Right forelimb (tissue), 1 donor: ENCODE measurements at places on chromosomes 1 and 21.

DNA sequence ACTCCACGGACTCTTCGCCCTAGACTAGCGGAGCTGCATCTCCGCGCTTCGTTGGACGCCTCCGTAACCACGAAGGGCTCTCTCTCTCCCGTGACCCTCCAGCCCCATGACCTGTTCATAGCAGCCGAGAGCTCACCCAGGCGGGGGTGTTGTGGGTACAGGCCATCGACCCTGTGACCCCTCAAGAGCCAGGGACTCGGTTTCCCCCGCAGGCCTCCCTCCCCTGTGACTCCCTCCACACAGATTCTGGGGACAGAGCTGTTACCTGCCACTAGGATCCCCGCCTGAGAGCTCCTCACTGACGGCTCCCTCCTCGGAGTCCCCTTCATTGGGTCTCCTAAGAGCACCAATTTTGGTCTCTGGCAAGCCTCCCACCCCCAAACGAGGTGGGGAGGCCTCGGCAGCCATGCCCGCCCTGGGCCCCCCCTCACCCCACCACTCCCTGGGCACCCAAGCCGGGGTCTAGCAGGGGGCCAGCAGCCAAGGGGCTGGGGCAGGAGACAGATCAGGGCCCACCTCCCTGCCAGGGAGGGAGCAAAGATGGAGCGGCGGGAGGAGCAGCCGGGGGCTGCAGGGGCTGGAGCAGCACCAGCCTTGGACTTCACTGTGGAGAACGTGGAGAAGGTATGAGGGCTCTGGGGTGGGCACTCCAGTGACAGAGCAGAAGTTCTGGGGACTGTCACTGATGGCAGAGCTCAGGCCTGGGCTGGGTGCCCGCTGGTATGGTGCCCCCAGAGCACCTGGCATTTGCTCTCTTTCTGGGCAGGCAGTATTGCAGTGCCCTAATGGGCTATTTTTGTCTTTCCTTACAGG is 517 bp downstream of the IPO13 start:
- DNase-seq = no peak

DNA sequence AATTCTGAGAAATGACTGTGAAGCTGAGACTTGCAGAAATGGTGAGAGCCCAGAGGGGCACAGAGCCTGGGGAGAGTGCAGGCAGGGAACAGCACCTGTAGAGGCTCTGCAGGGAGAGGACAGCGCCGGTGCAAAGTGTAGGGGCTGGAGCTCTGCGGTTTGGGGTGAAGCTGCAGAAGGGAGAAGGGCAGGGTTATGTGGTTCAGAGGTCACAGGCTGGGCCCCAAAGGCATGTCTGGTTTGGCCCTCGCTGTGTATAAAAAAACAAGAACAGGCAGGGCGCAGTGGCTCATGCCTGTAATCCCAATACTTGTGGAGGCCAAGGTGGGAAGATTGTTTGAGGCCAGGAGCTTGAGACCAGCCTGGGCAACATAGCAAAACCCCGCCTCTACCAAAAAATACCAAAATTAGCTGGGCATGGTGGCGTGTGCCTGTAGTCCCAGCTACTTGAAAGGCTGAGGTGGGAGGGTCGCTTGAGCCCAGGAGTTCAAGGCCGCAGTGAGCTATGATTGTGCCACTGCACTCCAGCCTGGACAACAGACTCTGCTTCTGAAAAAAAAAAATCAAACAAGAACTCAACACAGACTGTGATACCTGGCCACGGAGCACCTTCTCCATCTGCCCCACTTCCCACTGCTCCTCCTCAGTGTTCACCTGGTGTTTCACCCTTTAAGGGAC is 29.1 kb downstream of the SERINC2 start:
- DNase-seq = no peak

DNA sequence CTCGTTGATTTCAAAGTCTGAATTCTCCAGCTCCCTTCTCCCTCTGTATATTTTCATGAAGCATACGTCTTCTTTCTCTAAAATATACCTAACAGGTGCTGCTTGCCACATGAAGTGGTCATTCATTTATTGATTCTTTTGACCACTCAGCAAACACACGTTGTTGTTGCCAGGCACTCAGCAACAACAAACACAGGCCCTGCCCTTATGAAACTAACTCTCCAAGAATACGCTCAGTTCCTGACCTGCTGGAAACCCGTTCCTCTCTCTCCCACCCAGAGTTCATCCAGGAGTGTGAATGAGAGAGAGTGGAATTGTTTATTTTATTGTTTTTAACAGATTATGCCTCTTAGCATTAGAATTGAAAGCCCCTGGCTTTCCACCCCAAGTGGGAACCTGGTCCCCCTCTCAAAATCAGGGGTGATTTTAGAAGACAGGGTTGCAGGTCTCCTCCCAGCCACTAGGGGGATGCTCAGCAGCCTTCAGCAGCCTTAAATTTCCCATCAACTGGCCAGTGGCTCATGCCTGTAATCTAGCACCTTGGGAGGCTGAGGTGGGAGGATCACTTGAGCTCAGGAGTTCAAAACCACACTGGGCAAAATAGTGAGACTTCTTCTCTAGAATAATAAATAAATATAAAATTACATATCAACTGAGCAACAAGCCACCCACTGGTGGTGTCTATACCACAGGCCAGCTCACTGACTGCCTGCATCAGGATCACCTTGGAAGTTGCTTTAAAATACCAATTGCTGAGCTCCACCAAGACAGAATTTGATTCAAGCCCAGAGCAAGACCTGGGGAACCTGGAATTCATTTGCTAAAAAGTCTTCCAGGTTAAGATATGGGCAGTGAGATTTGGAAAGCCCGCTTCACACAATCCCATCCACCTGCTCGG is 181.0 kb upstream of the KLHDC7A start:
- DNase-seq = no peak

DNA sequence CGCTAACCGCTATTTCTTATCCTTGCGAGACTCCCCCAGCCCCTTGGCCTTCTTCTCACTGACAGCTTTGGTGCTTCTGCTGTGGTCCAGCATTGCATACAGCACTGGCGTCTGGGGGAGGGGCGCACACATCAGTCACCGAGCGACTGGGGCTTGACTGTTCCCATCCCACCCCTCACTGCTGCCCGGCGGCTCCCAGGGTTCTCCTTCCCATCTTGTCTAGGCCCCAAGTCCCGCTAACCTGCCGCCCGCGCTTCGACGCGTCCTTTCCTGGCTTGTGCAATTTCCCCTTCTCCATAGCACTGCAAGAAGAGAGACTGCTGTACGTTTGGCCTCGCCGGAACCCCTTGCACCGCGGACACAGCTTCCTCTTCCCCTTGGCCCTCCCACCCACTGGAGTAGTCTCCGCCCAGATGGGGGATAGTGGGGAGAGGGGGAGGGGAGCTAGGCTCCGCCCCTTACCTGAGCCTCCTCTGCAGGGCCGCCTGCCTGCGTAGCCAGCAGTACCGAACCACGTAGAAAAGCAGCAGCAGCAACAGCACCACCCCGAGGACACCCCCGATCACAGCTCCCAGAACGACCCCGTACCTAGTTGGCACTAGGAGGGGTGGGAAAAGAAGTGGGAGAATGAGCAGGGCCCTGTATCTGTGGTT is 3.8 kb downstream of the MPZ start:
- DNase-seq = peak; percentile 76

DNA sequence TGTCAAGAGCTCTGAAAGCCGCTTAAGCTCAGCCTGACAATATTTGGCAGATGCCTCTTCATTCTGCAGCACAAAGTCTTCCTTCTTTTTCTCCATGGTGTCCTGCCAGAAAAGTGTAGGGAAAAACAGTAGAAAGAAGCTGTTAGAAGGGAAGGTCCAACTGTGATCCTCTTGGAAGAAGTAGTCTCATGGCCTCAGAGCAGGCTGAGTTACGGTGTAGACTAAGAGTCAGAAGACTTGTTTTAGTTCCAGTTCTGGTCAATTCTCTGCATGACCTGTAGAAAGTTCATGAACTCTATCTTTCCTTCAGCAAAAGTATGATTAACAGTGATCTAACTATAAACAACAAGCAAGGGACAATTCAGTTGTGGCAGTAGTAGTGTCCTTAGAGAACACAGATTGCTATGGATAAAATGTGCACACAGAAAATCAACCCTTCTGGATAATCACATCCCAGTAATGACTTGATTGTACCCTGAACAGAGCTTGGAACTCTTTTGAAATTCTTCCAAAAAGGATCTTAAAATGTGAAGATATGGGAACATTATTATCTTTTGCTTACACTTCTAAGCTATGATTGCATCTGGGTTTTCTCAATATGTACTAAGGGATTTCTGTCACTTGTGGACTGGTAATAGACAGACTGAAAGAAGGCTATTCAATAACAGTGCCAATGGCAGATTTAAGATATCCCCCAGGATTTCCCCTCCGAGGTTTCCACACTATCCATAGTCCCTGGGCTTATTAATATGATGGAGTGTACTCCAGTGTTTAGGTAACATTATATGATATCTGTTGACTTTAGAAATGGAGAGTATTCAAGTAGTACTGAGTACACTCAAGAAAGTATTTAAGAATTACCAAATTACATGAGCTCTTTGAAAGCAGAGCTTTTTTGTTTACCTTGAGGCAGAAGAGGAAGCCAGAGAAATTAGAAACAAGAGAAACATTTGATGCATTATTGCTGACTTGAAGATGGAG is 22.1 kb upstream of the GBP2 start:
- DNase-seq = no peak

DNA sequence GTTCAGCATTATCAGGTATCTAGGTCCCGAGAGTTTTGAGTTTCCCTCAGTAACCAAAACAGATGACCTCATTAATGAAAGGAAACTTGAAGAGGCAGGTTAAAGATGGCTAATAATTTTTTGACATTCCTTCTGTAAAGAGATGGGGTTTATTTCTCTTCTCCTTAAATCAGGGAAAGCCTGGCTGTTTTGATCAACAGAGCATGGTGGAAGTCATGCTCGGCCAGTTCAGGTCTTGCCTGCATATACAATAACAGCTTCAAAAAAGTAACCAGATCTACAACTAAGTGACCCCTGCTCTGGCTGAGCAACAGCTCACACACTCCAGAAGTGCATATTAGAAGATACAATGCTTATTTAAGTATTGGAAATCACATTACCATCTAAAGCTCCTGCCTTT is 36.6 kb upstream of the POU2F1 start:
- no peak for DNase-seq

GRCh38 chr1:243271996-243272395 is 16.2 kb downstream of the SDCCAG8 start:
- DNase-seq = no peak

DNA sequence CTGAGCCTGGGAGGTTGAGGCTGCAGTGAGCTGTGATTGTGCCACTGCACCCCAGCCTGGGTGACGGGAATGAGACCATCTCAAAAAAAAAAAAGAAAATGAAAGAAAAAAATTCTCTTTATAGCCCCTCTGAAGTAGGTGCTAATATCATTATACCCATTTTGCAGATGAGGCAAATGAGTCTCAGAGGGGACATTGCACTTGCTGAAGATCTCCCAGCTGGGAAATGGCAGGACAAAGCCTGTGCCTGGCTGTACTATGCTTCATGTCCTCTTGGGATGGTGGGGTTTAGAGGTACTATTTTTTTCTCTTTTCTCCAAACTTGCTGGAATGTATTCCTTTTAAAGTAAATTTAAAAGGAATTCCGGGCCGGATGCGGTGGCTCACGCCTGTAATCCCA is 1.6 kb downstream of the SMPDL3B start:
- no peak for DNase-seq

DNA sequence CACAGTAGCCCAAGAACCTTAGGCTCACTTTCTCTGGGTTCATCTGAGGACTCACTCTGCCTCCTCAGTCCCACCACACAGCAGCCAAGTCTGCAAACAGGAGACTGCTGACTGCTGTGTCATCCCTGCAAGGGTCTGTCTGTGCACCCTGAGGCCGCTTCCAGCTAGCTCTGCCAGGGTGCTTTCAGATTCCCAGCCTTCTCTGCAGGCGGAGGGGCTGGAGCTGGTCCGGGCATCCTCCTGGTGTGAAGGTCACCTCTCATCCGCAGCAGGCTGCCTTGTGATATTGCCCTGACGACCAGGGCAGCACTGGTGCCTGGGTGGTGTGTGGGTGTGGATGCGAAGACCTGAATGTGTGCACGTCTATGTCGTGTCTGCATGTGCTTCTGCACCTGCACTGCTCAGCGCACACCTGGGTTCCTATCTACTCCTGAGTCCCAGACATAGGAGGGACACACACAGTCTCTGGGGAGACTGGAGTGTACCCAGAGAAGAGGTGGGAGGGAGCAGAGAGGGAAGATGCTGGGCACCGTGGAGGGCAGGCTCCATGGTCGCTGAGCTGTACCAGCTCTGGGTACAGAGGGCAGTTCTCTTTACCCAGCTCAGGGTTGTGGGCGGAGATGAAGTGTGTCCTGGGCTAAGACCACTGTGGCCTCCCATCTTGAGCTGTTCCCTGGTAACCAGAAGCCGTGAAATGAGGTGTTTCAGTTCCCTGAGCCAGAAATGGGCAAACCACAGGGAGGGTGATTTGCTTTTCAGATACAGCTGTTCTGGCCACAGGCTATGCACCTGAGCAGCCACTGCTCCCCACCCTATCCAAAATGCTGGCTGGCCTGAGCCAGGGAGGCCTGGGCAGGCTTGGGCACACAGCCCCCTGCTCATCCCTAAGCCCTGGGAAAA is 160.9 kb upstream of the CSF3R start:
- DNase-seq = no peak

GRCh38 chr1:241640867-241641622 is 876 bp upstream of the CHML start:
- DNase-seq = no peak

DNA sequence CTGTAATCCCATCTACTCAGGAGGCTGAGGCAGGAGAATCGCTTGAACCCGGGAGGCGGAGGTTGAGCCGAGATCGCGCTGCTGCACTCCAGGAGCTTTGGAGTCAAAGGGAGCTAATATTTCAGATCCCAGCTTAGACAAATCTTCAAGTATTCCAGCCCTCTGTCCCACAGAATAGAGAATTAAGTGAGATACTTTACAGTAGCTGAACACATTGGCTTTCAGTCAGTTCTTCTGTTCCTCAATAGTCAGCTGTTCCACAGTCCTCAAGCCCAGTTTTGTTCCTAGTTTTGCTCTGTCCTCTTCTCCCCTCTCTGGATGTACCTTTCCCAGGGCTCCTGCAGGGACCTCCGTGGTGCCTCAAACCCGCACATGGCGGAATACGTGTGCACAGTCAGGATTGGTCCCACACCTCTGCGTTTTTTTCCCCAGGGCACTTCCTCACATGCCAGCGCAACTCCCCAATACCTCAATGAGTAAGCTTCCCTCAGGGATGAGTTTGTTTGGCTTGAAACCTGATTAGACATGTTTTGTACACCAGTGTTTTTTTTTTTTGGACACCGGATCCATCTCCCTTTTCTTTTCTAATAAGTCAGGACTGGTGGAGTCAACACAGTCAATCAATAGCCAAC is 1.2 kb downstream of the MFN2 start:
- DNase-seq = no peak

GRCh38 chr1:76901158-76901767 is 34.0 kb downstream of the ST6GALNAC5 start:
- DNase-seq = no peak

GRCh38 chr1:55052221-55053142 is 13.1 kb downstream of the PCSK9 start:
- no peak for DNase-seq

- peak; percentile 53 for DNase-seq
Measured at GRCh38 chr1:182299728-182300616, 91.6 kb downstream of the GLUL start.

- DNase-seq = no peak
Measured at GRCh38 chr1:168843950-168844349, 114.9 kb upstream of the DPT start.
